ENCODE measurements at places on chromosomes 4 and X.

DNA sequence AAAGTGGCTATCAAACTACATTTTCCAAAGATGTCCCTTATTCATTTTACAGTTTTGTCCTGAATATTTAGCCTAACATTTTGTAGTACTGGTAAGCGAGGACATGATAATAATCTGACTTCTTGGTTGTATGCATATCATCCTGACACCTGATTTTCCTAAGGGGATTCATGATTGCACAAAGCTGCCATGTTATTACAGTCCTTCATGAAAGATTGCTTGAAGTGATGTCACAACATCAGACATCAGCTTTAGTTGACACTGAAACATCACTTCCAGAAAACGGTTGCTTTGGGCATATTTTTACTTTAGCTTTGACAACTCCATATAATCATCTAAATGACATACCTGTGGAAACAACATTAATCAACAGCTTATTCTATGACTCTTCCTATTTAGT is 188.7 kb upstream of the PABPC4L start:
- DNase-seq = no peak

GRCh38 chrX:22516893-22517292 is 244.2 kb downstream of the CBLL2 start:
- DNase-seq = no peak

DNA sequence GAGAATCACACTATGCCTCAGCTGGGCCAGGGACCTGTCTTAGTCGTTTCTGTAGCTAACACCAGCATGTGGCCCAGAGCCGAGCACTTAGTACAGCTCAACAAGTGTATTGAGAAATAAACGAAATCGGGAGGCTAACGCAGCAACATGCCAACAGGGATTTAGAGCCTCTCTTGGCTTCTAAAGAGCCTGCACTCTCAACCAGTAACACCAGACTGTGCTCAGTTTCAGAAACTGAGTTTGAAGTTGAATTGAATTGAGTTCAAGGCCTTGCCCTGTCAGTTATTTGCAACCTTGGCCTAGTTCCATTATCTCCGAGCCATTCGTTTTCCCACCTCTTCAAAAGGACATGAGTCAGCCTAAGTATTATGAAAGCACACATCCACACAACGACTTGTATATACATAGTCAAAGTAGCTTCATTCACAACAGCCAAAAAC is 71.3 kb upstream of the LDB2 start:
- DNase-seq = no peak

- no peak for DNase-seq
Observed at GRCh38 chr4:138696771-138697170, 318.8 kb upstream of the NOCT start.

DNA sequence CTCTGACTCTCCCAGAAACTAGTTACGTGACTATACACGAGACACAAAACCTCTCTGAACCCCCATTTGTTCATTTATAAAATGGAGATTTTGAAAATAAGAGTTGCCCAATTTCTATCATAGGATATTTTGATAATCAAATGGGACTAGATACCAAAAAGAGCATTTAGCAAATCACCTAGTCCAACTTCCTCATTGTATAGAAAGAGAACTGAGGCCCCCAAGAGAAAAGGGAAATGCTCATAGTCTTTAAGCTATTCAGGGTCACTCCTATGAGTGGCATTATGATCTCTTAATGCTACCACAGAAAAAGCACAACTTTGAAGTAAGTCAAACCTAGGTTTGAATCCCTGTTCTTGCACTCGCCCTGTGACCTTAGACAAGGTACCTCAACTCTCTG is 62.7 kb downstream of the BMP15 start:
- no peak for DNase-seq

DNA sequence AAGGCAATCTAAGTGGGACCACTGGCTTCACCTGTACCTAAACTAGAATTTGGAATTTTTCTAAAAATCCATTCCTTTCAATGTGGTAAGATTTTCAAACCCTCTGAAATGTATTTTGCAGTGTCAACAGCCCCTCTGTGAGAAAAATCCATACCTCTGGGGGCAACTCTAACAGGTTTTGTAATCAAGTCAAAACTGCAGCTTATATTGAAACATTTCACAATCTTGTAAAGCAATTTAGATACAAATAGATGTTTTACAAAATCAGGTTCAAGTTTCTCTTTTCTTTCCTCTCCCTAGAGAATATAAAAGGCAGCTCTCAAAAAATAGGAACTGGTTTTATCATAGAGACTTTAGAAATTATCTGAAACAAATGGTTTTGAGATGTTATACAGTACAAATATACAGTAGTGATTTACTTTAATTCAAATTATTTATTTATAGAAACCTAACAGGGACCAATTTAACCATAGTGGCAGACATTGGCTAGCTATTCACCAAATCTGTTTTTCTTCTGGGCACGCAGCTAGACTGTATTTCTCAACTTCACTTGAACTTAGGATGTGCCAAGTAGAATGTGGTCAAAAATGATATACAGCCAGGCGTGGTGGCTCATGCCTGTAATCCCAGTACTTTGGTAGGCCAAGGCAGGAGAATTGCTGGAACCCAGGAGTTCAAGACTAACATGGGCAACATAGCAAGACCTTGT is 36.3 kb upstream of the SPINK2 start:
- no peak for DNase-seq

Data from NCI-H446 (cell line).